Stimulated activated CD4-positive, alpha-beta T cell treated with anti-CD3 and anti-CD28 coated beads, TNF-alpha, amount 100 ng/mL, for 24 hours (primary cell): ENCODE measurements at places on chromosomes 13 and 19.
A peak's percentile ranks its signal among the peaks of the same experiment; 100 is the strongest.

DNA sequence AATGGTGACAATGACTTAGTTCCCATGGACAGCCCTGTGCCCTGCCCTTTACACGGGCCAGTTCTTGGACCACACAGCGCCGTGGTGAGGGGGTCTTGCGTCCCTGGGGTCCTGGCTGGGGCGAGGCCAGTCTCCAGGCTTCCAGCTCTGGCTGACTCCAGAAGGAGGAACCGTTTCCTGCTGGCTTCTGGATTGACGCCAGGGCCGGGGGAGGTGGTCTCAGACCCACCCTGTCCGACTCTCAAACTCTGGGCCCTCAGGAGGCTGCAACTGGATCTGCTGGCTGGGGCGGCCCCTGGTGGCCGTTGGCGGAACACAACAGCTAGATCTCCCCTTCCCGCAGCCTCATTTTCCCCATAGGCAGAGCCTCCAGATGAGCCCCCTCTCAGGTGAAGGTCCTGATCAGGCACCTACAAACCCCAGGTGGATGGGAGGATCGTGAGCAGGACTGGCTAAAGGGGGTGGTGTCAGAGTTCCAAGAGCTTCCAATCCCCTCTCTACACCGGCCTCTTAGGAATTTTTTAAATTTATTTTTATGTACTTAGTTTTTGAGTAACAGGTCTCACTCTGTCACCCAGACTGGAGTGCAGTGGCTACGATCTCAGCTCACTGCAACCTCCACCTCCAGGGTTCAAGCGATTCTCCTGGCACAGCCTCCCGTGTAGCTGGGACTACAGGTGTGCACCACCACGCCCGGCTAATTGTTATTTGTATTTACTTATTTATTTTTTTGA lies 8.0 kb downstream of the CCDC194 start:
- DNase-seq: no peak

GRCh38 chr13:26186995-26187394 lies 35.1 kb downstream of the RNF6 start:
- DNase-seq: no peak

DNA sequence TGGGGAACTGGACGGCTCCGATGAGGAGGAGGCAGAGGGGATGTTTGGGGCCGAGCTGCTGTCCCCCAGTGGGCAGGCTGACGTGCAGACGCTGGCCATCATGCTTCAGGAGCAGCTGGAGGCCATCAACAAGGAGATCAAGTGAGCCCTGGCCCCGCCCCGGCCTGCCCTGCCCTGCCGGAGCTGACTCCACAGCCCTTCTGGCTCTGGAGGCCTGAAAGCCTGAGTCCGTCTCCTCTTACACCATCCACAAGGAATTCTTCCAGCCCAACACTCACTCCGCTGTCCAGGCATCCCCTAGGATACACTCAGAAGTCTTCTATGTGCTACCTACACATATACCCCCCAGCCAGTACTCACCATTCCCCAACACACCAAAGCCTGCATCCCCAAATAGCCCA lies 17.4 kb downstream of the PPFIA3 start:
- no peak for DNase-seq

GRCh38 chr13:40161931-40162330 lies 504.5 kb downstream of the FOXO1 start:
- no peak for DNase-seq

- no peak for DNase-seq
Measured at GRCh38 chr13:47917022-47917574, 84.0 kb downstream of the SUCLA2 start.

- no peak for DNase-seq
Measured at GRCh38 chr13:113864273-113864890, 506 bp upstream of the GAS6 start.

DNA sequence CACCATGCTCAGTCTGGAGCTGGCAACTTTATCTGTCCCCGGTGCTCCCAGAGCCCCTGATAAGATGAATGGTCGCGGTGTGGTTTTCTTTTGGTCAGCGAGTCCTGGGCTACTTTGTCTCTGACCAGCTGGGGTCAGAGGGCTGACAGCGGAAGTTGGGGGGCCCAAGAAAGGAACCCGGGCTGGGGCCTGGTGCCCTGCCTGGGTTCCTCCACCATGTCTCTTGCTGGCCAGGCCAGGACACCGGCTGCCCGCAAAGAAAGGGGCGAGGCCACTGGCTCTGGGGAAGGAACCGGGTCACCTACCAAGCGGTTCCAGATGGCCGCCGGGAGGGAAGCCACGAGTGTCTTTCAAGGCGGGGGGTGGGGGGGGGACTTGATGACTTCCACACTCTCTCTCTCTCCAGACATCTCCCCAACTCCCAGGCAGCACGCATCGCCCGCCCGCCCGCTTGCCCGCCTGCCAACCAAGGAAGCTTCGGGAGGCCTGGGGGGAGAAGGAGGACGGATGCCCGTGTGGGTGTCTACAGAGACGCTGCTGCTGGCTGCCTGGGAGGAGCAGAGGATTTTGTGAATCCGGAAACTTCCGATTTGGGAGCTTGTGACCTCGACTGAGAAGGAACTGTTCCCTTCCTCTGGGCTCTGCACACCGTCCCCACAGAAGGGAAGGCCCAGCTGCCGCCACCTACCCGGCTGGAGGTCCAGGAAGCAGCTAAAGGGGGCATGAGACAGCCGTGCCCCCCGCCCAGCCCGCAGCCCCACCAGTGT lies 1.1 kb downstream of the PIP5K1C start:
- no peak for DNase-seq

DNA sequence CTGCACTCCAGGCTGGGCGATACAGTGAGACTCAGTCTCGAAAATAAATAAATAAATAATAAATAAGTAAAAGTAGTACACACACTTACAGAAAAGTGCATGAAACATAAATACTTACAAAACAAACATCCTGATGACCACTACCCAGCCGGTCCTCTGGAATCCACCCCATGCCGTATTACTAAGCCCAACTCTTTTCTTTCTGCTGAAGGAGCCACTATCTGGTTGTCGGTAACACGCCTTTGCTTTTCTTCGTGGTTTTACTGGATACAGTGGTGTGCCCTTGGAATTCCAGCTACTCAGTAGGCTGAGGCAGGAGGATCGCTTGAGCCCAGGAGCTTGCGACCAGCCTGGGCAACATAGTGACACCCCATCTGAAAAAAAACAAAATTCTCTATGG lies 39.4 kb downstream of the CELF5 start:
- no peak for DNase-seq

DNA sequence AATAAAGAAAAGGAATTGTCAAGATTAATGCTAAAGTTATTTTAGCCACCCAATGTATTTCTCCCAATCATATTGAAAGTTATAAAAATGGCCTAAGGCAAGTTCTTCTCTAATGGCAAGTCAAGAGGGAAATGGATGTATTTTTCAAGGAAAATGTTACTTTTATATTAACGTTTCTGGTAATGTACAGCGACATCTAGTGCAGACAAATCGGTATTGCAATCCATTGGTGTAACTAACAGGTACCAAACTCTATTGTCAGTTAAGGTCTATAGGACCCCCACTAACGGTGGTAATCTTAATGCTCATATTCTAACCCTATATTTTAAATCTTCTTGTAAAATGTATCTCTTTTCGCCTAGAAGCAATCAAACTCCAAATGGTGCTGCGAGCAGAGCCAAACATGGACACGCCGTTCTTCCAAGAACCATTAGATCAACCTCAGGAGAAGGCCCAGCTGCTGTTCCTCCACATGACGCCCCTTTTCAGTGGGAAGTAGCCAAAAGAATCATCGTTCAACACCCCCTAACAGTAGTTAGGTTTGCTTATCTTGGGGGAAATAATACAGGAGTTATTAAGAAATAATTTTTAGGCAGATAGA lies 98.5 kb upstream of the PABPC3 start:
- DNase-seq: no peak

DNA sequence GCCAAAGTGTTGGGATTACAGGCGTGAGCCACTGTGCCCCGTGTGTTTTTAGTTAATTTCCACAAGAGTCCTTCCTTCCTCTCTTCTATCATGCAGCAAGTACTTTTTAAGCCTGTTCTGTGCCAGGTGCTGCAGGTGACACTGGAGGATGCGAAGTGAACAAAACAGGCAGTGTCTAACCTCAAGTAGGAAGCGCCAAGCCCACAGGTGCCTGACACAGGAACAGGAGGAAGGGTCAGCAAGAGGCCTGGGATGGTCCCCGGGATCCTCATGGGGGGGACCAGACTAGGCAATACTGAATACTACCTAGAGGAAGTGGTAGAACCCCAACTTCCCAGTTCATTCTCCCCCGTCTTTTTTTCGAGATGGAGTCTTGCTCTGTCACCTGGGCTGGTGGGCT lies 1.8 kb upstream of the CALR start:
- DNase-seq: no peak

- no peak for DNase-seq
Measured at GRCh38 chr13:109910194-109910593, 123.8 kb upstream of the IRS2 start.

DNA sequence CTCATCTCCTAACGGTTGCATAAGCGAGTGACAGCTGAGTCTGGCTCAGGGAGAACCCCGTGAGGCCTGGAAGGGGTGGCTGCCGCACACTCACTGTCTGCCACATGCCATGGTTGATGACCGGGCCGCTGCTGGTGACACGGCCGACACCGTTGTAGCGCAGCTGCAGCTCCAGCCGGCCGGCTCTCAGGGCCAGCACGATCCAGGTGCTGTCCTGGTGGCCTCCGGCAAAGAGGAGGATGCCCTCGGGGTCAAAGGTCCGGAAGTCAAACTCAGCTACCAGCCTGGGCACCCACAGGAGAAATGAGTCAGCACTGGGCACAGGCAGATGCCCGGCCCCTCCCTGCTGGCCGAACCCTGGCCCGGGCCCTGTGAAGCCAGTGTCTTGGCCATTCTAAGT lies 31.7 kb downstream of the GAS6 start:
- no peak for DNase-seq

- DNase-seq: no peak
Measured at GRCh38 chr19:5809469-5809868, 4.6 kb downstream of the NRTN start.

DNA sequence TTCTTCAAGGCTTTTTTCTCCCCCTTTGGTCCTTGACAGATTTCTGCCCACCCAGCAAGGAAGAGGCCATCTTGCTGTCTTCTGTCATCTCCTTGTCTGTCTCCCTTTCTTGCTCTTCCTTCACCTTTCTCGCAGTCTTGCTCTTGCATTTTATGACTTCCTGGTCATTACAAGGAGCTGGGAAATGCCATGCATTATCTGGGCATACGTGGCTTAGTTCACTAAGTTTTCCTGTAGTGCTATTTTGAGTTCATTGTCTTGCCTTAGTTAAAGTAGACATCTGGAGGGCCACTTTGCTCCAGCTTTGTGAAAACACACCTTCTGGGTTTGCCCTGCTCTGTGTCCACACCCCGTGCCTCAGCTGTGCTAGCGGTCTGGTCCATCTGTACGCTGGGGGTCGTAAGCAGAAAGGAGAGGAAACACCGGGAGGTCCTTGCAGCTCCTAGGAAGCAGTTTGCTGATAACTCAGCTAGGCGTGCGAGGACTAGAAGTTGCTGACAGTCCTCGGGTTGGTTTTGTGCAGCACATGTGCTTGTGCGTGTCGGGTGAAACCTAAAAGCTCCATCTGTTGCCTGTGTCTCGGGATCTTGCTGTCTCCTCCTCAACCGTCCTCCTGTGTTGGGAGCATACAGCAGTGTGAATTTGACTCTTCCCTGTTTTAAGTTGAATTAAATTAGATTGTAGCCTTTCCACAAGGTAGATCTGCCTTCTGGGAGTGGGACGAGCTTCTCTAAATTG lies 59.4 kb downstream of the ARHGEF7 start:
- DNase-seq: no peak

GRCh38 chr13:25867038-25867437 lies 184.8 kb downstream of the SHISA2 start:
- no peak for DNase-seq

- no peak for DNase-seq
Measured at GRCh38 chr13:43583321-43583720, 203.5 kb downstream of the ENOX1 start.

DNA sequence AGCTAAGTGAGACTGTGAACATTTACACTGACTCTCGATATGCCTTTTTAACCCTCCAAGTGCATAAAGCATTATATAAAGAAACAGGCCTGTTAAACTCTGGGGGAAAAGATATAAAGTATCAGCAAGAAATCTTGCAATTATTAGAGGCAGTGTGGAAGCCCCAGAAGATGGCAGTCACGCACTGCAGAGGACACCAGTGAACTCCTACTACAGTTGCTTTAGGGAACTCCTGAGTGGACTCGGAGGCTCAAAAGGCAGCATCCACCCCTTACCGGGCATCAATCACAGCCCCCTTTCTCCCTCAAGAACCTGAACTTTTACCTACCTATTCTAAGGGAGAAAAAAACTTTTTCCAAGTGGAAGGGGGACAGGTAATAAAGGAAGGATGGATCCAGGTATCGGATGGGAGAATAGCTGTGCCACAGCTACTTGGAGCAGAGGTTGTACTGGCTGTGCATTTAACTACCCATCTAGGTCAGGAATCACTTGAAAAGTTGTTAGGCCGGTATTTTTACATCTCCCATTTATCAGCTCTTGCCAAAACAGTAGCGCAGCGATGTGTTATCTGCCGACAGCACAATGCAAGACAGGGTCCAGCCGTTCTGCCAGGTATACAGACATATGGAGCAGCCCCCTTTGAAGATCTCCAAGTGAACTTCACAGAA lies 80.1 kb downstream of the ZNF486 start:
- peak; percentile 32 for DNase-seq

DNA sequence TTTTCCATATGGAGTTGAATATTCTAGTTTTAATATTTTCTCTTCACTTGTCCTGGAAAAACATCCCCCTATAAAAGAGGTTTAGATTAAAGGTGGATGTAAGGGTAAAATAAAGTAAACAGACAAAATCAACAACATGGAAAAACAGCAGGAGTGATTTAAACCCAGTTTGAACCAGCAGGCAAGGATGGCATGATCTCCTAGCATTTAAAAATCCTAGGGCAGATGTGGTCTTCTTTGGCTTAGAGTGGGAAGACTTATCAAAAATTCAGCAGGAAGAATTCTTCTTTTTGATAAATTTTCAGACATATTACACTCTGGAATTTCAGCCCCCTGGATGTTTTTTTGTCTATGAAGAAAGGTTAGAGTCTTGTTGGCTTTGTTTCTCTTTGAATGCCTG lies 36.5 kb downstream of the CLEC17A start:
- DNase-seq: no peak

DNA sequence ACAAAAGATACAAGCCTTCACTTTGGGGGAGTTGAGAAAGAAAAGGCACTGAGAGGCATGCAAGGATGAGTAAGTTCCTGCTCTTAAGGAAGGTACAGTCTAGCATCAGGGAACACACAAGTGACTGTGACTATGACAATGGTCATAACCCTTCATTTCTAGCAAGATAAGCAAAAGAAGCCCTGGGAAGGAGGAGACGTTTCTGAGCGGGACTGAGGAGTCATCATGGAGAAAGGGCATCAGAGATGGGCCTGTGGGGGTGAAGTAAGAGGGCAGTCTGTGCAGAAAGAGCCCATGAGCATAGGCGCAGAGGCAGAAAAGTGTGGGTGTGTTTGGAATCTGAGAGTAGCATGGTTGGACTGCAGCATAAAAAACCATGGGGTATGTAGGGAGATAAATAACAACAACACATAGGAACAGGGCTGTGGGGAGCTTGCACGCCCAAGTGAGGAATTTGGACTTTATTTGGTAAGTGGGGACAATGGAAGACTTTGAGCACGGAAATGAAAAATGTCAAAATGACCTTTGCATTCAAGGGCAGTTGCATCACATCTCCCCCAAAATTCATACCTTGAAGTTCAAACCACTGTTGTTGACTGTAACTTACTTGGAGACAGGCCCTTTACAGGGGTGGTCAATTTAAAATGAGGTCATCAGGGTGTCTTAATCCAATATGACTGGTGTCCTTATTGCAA lies 86.7 kb downstream of the MBNL2 start:
- no peak for DNase-seq

GRCh38 chr13:51674276-51674675 lies 90.0 kb downstream of the WDFY2 start:
- DNase-seq: no peak
